ENCODE measurements at places on chromosomes 2 and 18.

DNA sequence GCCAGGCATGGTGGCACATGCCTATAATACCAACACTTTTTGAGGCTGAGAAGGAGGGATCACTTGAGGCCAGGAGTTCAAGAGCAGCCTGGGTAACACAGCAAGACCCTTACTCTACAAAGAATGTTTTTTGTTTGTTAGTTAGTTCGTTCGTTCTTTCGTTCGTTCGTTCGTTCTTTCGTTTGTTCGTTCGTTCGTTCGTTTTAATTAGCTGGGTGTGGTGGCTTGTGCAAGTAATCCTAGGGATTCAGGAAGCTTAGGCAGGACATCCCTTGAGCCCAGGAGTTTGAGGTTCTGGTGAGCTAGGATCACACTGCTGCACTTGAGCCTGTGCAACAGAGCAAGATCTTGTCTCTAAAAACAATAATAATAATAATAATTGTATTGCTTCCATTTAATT lies 98.7 kb downstream of the MARCO start:
- DNase-seq = no peak

DNA sequence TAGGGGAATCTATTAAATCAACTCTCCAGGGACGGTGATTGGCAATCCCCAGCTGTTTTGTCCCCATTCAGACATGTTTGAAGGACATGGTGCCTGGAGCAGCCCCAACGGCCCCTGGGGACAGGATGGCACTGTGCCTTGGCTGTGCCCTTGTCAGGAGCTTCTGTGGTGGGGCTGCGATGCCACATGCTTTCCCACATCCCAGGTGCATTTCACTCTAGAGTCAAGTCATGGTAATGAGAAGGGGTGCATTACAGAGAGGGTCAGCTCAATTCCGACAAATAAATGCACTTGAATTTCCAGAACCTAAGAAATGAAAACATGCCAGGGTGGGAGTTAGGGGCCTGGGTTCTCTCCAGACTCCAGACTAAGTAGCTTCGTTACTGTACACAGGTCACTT lies 289.4 kb upstream of the PXDN start:
- no peak for DNase-seq

GRCh38 chr2:177646791-177647190 lies 254.2 kb downstream of the AGPS start:
- no peak for DNase-seq

DNA sequence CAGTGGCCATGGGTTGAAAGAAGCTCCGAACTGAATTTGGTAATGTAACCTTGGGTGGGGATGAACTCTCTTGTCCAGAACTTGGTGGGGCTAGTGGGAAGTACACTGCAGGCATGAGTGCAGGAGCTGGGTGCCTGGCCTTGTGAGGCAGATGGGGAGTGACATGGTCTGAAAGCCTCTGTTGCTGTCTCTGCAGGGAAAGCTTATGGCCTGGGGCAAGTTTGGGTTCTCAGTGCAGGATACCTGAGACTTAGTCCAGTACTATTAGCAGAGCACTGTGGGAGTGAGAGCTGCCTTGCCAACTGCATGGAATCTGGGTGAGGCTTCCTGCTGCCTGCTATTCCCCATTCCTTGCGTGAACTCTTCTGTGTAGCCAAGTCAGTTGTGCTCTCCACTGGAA lies 1620.9 kb upstream of the NXPH2 start:
- no peak for DNase-seq

DNA sequence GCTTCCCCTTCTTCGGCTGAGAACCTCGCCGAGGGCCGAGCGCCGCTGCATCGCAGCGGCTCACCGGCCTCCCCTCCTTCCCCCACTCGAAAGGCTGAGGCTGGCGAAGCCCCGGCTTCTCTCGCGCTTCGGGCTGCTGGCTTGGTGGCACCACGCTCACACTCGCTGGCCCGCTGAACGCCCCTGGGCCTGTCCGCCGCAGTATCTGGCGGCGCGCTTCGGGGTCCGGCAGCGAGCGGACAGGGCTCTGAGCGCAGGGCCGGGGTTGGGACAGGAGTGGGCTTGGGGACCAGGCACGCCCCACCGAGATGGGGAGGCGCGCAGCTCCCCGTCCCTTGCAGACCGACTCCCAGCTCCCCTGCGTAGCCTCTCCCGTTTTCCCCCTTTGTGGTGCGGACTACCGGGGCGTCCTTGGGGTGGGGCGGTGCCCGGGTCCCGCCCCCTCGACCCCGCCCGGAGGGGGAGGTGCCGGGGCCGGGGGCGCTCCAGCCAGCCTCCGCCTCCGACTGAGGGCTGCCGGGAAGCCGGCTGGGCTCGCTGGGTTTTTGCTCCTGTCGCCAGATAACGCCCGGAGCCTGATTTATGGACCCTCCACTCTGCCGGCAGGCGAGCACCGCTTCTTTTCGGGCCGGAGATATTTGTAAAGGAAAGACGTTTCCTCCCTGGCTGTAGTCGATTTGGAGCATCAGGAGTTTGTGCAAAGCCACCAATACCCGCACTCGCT lies 3.8 kb downstream of the GBX2 start:
- DNase-seq = no peak

DNA sequence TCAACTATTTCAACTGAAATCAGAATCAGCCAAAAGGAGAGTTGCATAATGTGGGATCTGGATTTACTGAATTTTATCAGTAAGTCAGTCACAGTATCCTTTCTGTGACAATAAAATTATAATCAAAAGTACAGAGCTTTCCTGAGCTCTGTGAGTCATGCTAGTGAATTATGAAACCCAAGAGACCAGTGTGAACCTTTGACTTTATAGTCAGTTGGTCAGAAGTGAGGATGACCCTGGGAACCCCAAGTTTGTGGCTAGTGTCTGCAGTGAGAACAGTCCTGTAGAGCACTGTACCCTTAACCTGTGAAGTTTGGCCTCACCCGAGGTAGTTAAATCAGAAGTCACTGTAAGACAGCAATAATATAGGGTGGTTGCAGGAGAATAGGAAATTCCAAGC lies 381.7 kb downstream of the CDH19 start:
- DNase-seq = no peak

GRCh38 chr2:170843656-170844055 lies 27.0 kb downstream of the GAD1 start:
- no peak for DNase-seq

DNA sequence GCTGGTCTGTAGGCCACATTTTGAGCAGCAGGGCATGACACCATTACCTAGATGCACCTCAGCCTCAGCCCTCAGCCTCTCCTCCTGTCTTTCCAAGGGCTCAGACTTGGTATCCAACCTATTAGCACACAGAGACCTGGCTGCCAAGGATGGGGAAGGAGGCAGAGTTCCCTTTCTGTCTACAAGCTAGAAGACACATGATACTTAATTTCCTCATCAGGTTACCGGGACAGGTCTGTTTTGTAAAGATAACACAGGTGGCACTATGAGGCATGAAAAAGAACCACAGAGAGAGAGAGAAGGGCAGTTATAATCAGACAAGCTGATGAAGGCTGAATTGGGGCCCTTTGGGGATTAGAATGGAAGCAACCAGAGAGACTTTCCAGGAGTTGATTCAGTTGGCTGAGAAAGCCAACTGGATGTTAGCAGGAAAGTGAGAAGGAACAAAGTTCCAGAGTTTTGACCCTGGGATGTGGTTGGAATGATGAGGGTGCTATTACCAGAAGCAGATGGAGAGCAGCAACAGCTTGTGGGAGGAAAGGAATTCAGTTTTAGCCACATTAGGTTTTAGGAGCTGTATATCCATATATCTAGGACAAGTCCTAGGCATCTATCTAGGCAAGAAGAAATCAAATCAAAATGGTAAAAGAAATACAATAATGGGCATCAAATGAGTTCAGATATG lies 46.0 kb upstream of the RMND5A start:
- DNase-seq = no peak

DNA sequence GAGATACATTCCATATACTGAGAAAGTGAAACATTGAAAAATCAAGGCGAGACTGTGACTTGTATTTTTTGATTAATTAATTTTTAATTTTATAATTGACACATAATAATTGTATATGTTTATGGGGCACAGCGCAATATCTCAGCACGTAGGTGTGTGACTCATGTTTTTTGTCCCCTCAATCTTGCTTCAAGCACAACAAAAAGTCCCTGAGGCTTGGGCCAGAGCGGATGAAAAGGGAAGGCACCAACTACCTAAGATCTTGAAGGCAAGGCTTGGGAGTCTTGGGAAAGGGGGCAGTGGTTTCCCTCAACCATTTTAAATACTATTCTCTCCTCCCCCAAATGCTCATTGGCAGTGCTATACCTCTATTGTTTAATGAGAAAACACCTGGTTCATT lies 9.9 kb downstream of the SGPP2 start:
- no peak for DNase-seq

GRCh38 chr2:149443150-149443549 lies 112.8 kb downstream of the LYPD6 start:
- no peak for DNase-seq

DNA sequence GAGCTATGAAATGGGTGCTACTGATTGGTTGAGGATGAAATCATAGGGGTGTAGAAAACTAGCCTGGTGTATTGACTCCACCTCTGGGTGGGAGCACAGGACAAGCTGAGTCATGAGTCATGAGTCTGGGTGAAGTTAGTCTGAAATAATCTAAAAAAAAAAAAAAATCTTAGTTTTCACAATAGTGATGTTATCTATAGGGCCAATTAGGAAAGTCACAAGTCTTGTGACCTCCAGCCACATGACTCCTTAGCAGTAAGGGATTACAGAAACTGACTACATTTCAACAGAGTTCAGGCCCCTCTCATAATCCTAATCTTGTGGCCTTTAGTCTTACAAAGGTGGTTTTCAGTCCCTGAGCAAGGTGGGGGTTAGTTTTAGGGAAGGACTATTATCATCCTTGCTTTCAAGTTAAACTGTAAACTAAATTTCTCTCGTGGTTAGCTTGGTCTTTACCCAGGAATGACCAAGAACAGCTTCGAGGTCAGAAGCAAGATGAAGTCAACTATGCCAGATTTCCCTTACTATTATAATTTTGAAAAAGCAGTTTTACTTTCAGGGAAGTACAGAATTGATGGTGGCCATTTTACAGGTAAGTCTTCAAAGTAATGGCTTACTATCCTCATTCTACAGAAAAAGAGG lies 338.0 kb upstream of the GYPC start:
- DNase-seq = no peak

DNA sequence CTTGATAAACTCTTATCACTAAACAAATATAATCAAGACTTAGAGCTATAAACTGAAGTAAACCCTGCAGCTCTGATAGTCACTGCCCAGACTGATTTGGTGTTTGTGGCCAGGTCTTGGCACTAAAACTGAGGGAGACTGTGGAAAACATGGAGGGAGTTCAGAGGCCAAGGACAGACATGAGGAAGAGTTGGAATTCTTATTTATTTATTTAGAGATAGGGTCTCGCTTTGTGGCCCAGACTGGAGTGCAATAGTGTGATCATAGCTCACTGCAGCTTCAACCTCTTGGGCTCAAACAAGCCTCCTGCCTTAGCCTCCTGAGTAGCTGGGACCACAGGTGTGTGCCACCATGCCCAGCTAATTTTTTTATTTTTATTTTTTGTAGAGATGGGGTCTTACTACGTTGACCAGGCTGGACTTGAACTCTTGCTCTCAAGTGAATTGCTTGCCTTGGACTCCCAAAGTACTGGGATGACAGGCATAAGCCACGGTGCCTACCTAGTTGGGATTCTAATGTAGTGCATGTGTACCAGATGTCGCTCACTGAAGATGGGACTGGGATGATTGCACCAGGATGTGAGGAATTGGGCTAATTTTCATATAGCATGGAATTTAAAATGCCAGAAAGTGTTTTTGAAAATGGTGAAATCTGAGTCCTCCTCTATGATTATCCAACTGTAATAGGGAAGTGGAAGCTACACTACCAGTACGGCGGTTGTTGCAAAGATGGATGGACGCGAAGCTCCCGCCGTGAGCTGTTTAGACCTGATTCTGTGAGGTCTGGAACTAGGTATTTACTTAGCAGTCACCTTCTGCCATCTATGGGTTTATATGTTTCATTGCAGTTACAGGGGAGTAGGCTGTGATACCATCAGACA lies 52.7 kb upstream of the CTLA4 start:
- DNase-seq = peak; percentile 82

DNA sequence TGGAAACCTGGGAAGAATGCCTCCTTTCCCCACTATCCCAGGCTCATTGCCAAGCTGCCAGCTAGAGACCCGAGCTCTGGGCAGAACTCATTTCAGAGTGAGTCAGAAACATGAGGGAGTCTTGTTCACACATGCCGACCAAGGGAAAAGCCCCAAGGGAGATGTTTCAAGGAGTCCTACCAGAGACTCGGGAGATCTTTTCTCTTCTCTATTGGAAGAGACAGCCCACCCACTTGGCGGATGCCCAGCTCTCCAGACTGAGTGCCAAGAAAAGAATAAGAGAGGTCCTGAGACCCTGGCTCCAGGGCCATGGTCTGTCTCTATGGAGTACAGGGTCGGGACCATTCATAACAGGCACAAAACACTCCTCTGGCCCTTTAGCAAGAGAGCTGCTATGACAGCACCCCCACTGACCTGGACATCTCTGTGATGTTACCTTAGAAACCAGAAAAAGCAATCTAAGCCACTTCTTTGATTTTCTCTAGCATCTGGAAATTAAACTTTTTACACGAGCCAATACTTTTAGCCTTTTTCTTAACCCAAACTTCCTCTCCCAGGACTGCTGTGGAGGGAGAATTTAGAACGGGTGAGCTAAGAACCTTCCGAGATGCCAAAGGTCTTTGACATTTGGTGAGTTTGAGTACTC lies 18.5 kb upstream of the IGFBP5 start:
- no peak for DNase-seq

- DNase-seq = peak; percentile 40
These were observed 199.4 kb downstream of the ZEB2 start for GRCh38 chr2:144320491-144320890.

DNA sequence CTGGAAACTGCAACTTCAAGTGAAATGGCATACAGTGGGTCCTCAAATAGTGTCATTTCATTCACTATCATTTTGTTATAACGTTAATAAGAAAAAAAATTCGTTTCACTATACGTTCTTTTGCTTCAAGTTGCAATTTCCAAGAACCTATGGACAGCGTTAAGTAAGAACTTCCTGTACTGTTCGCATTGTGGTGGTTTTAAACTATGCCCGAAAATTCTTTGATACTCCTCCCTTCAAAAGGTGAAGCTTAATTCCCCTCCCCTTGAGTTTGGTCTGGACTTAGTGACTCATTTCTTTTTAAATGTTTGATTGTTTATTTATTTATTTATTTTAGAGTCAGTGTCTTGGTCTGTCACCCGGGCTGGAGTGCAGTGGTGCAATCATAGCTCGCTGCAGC lies 20.7 kb downstream of the GNLY start:
- DNase-seq = no peak

GRCh38 chr2:53231908-53232307 lies 535.7 kb upstream of the CHAC2 start:
- DNase-seq = no peak

DNA sequence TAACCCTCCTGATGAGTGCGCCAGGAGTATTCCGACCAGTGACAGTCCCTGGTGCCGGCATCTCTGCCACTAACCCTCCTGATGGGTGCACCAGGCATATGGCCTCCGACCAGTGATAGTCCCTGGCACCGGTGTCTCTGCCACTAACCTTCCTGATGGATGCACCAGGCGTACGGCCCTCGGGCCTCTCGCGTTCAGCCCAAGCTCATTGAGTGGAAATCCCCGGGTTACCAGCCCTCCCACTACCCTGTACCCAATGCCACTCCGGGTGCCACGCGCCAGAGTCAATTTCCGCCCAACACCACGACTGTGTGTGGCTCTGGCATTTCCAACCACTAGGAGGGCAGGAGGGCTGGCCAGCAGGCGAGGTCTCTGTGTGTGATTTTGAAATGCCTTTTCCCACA lies 11.7 kb upstream of the GPC1 start:
- no peak for DNase-seq

Measured in Ammon's horn (tissue), 1 donor.